ENCODE measurements at places on chromosomes 16 and 17. TPM values are rescaled to one million over a fixed set of nuclear protein-coding genes. Genes with fewer than 3 reads are reported as not detected.

ZNF594 gene
- 3.9 TPM for total RNA-seq

CLN3 gene
- 142 TPM for total RNA-seq

TMEM235 gene
- not detected for total RNA-seq

CMTM1 gene
- 3.4 TPM for total RNA-seq

AGRP gene
- total RNA-seq, result not detected

RAMP2 gene
- total RNA-seq, result 7.7 TPM

TBC1D16 gene
- total RNA-seq, result 17.6 TPM

CCL8 gene
- not detected for total RNA-seq

UTS2R gene
- not detected for total RNA-seq

HBA2 gene
- total RNA-seq, result 14.0 TPM

MAP2K4 gene
- 41.6 TPM for total RNA-seq

IGSF6 gene
- 5.2 TPM for total RNA-seq

UNC13D gene
- total RNA-seq, result 20.5 TPM

FOXC2 gene
- total RNA-seq, result 0.34 TPM

PYY gene
- total RNA-seq, result 61.2 TPM

DRC3 gene
- 0.61 TPM for total RNA-seq

CD300LB gene
- 0.25 TPM for total RNA-seq

ODAD4 gene
- 0.20 TPM for total RNA-seq
